Skin of body (tissue), 3 donors: ENCODE measurements at places on chromosomes 12 and 14. TPM values are rescaled to one million over a fixed set of nuclear protein-coding genes. Genes with fewer than 3 reads are reported as not detected.

DNA sequence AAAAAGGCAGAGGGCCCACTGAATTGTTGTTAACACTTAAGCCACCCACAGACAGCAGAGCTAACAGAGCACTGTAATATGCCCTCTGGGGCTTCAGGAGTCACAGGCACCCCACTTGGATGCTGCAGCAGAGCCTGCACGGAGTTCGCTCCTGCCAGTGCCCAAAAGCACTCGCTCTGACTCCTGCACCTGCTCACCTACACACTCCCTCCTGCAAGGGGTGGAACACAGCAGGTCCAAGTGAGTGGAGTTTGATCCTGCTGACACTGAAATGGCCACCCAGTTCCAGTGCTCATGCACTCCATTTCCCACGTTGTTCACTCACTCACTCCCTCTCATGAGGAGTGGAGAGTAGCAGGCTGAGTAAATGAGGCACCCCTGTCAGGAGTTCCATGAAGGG, 68.8 kb downstream of the OSBPL8 start:
- DNase-seq, result no peak

GRCh38 chr14:77206261-77206824, 24.7 kb downstream of the TMEM63C start:
- DNase-seq, result no peak

GRCh38 chr12:119803381-119803791, 73.7 kb downstream of the CIT start:
- DNase-seq, result peak; percentile 51

The PROX2 gene
- not detected for total RNA-seq

DNA sequence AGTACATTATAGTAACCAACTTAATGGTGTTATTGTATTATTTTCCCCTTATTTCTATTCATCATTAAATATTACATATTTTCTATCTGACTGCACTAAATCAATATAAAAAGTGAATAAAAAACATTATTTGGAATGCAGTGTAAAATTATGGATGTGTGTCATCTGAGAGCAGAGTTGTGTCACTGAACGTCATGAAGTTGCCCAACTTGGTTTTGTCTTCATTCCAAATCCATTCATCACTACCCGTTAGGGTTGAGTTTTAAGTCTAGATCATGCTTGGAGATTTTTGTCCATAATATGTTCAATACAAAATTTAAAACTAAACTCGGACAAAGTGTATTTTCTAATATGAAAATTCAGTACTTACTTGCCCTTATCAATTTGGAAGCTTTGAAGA, 16.1 kb downstream of the KLRF1 start:
- no peak for DNase-seq

DNA sequence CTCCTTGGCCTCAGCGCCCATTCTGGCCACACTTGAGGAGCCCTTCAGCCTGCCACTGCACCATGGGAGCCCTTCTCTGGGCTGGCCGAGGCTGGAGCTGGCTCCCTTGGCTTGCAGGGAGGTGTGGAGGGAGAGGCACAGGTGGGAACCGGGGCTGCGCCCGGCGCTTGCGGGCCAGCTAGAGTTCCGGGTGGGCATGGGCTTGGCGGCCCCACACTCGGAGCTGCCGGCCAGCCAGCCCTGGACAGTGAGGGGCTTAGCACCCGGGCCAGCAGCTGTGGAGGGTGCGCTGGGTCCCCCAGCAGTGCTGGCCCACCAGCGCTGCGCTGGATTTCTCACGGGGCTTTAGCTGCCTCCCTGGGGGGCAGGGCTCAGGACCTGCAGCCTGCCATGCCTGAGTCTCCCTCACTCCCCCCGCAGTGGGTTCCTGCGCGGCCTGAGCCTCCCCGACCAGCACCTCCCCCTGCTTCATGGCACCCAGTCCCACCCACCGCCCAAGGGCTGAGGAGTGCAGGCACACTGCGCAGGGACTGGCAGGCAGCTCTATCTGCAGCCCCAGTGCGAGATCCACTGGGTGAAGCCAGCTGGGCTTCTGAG, 28.0 kb downstream of the TMEM117 start:
- no peak for DNase-seq

DNA sequence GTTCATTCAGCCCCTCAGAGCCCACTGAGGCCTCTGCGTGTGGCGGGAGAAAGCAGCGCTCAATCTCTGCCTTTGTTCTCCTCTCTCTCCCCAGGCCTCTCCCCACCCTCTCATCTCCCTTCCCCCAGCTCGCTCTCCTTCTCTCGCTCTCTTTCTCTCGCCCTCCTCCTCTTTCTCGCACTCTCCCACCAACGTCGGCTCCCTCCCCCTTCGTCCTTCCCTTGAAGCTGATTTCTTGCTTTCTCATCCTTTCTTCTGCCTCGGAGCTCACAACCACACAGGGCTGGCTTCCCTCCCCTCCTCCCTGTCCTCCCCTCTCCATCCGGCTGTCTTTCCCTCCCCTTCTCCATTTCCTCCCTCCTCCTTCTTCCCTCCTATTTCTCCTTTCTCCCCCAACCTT, 96.4 kb downstream of the LRRC74A start:
- peak; percentile 80 for DNase-seq

GRCh38 chr14:63459738-63460137, 83.4 kb downstream of the PPP2R5E start:
- DNase-seq, result no peak

The NRL gene
- 0.69 TPM for total RNA-seq

GRCh38 chr12:111322336-111323250, 46.3 kb downstream of the PHETA1 start:
- DNase-seq, result no peak

The KIF26A gene
- total RNA-seq, result 8.1 TPM

GRCh38 chr12:14938301-14938700, at the start of gene ERP27:
Gene ERP27, minus strand, starts transcription at chr12:14938537. Its CDS starts 29 bp downstream, at chr12:14938508.
- no peak for DNase-seq

- DNase-seq, result peak; percentile 36
Observed at GRCh38 chr12:9872742-9873141, 3.6 kb upstream of the CLEC2B start.

DNA sequence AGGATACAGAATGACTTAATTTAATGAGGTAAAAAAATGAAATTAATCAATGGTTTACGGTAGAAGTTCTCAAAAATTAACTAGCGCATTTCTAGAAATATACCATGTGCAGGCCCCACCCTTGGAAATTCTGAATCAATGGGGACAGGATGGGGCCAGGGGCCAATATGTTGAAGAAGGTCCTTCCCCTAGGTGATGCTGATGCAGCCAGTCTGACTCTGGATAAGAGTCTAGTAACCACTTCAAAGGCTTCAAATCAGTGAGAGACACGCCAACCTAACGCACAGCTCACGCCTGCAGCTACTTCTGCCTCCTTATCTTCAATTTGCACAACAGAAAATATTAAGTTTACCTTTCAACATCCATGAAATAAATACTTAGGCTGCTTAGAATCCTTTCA, 14.9 kb downstream of the GIT2 start:
- DNase-seq, result no peak

The FKBP3 gene
- 40.6 TPM for total RNA-seq

DNA sequence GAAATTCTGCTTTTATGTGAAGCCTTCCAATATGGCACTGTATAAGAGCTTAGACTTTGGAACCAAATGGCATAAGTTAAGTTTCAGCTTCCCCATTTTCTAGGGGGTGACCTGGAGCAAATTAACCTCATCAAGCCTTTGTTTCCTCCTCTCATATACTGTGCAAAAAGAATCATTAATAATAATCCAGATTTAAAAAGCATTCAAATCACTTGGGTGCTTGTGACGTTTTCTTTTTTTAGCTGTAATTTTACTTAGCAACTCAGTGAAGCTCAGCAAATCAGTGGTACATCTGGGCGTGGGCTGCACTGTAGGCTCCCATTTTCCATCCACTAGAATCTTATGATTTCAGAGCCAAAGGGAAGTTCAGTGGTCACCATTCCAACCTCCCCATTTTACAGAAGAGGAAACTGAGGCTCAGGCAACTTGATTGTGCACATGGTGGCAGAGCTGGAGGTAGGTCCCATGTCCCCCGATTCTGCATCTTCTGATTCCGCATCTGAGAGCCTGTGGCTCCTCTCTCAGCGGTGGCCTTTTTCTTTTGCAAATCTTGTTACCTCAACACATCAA, 131.2 kb downstream of the SNAPC1 start:
- DNase-seq, result no peak

GRCh38 chr12:47024463-47024862, 55.0 kb upstream of the PCED1B start:
- DNase-seq, result no peak

The MBIP gene
- 28.0 TPM for total RNA-seq

The ZFP36L1 gene
- total RNA-seq, result 87.7 TPM

GRCh38 chr12:27998658-27999057, 26.1 kb upstream of the PTHLH start:
- no peak for DNase-seq

- DNase-seq, result no peak
Observed at GRCh38 chr12:3131129-3131528, 54.0 kb downstream of the TSPAN9 start.

GRCh38 chr14:75333606-75334548, 55.2 kb downstream of the FOS start:
- DNase-seq, result peak; percentile 9

GRCh38 chr14:85483037-85483436, 46.9 kb upstream of the FLRT2 start:
- DNase-seq, result no peak

DNA sequence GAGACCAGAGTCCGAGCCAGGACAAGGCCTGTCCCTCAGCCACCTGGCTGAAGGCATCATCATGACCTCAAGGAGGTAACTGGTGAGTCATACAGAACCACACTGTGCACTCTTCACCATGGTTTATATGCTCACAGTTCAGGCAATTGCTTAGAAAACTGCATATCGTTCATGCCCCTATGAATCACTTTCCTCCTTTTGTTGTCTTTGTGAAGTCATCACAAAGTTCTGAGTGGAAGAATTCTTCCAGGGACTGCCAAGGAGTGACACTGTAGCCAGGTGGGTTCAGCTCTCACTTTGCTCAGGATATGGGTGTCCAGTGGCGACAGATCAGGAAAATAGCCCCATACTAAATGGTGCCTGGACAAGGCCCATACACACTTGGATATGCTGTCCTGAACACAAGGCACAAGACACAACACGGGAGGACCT, 92.5 kb downstream of the DPF3 start:
- no peak for DNase-seq

DNA sequence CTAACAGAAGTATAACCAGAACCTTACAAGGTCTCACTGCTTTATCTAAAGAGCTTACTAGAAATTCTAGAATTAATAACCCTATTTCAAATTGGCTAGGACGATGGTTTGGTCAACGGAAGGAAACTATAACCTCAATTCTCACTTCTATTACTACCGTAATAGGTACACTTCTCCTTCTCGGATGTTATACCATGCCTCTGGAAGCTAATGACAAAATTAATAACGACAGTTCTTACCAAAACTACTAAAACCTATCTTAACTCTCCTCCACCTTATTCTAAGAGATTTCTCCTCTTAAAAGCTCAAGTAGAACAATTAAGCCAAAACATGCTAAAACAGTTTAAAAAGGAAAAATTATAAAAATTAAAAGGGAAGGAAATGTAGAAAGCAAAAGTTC, 23.7 kb upstream of the UBC start:
- DNase-seq, result no peak

DNA sequence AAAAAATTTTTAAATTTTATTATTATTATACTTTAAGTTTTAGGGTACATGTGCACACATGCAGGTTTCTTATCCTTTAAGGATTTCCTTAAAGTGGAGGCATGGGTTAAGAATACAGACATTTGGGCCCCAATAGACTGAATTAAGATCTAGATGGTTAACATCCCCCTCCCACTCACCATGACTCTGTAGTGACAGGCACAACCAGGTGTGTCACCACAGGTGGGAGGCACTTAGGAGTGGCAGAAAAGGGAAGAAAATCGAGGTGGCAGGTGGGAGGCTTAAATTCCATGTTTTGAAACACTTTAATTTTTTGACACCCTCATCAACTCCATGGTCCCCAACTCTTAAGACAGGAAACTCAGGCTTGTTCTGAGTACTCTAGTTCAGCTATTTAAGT, 37.6 kb upstream of the GRIP1 start:
- DNase-seq, result no peak

The CARMIL3 gene
- total RNA-seq, result 0.69 TPM

The KLRC4 gene
- 0.39 TPM for total RNA-seq

DNA sequence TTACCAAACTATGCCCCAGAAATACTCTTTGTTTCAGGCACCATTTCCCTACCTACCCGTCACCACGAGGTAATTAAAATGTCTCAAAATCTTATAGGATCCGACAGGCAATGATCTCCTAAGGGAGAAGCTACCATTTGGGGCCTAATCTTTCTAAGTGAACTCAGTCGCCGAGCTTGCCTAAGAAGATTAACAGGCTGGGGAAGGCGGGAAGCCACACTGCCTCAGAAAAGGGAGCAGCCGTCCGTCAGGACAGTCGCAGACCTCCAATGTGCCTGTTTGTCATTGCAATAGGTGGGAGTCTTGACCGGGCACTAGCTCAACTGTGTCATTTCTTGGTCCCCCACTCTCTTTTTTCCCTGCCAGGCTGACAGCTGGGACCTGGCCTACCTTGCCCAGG, 4.6 kb downstream of the TTC7B start:
- DNase-seq, result no peak

The DPY19L2 gene
- total RNA-seq, result 24.9 TPM

The SCNN1A gene
- total RNA-seq, result 10.2 TPM

DNA sequence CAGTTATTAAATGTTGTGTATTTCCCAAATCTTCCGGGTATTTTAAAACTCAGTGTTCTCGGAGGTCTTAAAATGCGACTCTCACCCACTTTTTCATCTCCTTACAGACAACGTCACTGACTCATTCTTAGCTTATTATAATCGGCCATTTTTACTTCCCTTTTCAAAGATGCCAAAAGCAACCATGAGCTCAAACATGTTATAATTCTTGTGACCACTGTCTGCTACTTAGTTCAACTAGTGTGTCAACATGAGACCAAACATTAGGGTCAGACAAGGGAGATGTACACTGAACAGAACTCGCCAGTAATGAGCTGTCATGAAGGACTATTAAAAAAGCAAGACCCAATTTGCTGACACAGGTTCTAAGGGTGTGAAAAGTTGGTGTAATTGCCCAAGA, 4.2 kb upstream of the GRIP1 start:
- DNase-seq, result no peak

DNA sequence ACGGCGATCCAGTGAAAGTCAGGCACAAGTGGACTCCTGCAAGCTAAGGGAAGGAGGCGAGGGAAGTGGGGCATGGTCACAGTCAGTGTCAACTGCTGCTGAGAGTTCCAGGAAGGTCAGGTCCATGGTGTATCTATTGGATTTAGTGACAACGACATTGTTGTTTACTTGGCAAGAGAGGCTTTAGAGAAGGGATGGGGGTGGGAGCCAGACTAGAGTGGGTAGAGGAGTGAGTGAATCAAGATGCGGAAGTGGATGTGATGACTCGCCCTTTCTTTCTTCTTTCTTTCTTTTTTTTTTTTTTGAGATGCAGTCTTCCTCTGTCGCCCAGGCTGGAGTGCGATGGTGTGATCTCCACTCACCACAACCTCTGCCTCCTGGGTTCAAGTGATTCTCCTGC, 12.5 kb downstream of the P2RX7 start:
- no peak for DNase-seq

The CMA1 gene
- total RNA-seq, result 0.69 TPM

The PIP4K2C gene
- 11.0 TPM for total RNA-seq

- peak; percentile 86 for DNase-seq
Observed at GRCh38 chr14:30159374-30159773, 231.7 kb upstream of the PRKD1 start.
